ENCODE measurements at places on chromosomes 3 and 15.
A peak's percentile ranks its signal among the peaks of the same experiment; 100 is the strongest.

DNA sequence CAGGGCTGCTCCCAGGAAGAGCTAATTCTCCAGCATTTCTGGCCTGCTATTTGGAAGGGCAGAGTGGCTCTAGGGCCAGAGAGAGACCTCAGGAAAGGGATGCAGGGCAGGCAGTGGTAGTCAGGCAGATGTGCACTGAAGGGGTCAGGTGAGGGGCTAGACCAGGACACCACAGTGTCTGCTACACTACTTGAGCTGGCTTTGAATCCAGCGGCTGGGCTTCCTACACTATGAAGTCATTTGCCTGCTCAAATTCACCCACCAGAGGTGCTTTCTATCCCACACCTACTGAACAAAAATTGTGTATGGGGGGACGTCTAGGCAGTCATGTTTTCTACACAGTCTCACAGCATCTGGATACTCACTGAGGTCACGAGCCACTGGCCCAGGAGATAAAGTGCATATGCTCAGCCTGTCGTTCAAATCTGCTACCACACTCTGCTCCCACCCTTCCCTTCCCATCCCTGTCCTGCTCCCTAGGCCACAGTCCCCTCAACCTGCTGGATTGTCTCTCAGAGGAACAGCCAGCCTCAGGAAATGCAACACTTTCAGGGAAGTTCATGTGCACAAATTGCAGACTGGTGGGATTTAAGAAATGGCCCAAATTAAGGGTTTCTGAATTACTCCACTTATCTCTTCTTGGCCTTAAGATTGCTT is 49.9 kb upstream of the SLC6A11 start:
- DNase-seq = no peak

DNA sequence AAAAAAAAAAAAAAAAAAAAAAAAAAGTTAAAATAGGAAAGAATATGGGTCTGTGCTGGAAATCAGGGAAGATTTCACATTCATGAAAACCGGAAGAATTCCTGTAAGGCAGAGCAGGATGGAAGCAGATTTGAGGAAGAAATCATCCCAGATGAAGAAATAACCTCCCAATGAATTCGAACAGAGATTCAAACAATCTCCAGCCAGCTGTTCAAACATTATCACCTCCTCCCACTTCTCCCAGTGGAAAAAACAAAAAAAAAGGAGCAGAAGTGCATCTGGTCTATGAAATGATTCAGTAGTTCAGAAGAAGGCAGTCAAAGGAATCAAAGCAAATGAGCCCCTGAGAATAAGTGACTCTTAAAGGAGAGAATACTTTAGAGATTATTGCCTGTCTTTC is 33.1 kb downstream of the CP start:
- DNase-seq = no peak

GRCh38 chr15:89500397-89501270 is 4.3 kb upstream of the RHCG start:
- DNase-seq = no peak

DNA sequence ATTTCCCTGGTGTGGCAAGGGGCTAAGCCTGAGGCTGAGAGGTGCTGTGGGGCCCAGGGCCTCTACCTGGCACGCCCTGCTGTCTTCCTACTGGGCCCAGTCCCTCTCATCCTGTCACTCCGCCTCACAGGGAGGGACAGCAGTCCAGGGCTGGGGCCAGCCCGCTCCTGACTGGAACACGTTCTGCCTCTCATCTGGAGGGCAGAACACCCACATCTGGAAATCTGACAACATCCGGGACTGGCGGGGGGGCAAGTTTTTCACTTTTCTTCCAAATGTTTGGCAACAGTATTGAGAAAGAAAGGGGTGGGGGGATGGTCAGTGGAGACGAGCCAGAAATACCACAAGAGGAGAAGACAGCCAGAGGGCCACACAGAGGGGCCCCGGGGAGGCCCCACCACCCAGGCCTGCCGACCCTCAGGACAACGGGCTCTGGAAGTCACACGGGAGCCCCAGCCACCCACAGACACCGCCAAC is 1.8 kb upstream of the MYL3 start:
- no peak for DNase-seq

DNA sequence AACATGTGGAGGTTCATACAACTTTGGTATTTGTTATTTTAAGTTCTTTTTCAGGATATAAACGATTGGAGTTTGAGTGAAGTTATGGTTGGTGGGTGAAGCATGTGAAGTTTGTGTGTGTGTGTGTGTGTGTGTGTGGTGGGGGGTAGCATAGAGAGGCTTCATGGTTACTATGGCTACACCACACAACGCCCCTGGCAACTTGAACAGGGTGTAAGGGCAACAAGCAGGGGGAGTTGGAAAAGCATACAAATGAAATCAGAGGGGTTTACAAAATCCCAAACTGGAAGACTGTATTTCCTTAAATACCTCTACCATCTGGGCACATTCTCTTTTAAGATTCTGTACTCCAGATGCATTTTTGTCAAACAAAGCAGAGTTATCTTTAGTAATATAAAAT is 207.5 kb downstream of the SV2B start:
- DNase-seq = no peak

DNA sequence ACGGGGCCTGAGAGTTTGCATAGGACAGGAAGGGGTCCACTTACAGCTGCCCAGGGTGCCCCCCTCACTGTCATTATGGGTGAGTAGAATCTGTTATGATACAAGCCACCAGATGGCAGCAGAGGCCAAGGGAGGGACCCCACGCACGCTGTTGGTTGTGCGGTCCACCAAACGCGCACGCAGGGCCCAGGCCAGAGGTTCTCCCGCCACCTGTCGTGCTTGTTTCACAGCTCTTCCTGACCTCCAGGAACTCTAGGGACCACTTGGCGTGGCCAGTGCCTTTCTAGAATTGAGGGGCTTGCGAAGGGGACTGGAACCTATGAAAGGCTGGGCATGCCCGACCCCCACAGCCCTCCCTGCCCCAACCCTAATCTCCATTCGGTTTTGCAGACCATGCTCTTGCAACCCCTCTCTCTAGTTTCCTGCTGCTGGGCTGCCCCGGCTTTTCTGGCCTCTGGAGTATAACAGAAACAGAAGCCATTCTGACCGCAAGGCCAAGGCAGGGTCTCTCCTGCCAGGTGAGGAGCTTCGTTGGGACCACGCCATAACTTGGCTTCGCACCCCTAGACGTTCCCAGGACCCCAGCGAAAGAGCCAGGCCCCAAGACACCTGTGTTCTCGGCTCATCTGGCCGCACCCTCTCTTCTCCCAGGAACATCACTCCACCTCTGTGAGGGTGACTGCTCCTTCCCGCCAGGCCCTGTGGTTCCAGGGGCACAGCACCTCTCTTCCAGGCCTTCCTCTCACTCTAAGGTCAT is 46.0 kb downstream of the ALDH1L1 start:
- DNase-seq = peak; percentile 73

- no peak for DNase-seq
Observed at GRCh38 chr3:180332608-180333007, 269.4 kb upstream of the TTC14 start.

DNA sequence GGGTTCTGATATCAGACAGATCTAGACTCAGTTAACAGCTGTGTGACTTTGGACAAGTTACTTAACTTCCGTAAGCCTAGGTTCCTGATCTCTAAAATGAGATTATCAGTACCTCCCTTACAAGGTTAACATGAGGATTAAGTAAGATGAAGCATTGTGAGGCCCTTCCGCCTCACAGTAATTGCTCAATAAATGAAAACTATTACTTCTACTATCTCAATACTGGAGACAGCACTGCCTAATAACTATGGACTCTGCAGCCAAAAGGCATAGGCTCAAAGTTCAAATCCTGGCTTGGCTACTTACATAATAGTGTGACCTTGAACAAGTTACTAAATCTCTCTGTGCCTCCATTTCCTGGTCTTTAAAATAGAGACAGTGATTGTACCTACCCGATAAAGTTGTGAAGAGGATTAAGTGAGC is 82.0 kb upstream of the ATP11B start:
- DNase-seq = no peak

Measured in D341Med (cell line).